Hair follicle dermal papilla cell (primary cell): ENCODE measurements at places on chromosomes 12 and 14. TPM values are rescaled to one million over a fixed set of nuclear protein-coding genes. Genes with fewer than 3 reads are reported as not detected.

GPRC5A gene
- 0.32 and 1.2 TPM in 2 replicates for total RNA-seq

LGALS3 gene
- 311 and 386 TPM in 2 replicates for total RNA-seq

TSPAN19 gene
- total RNA-seq, result not detected in 2 replicates

RAD51AP1 gene
- total RNA-seq, result 1.9 and 2.1 TPM in 2 replicates

GPX2 gene
- total RNA-seq, result not detected in 2 replicates

CPNE6 gene
- total RNA-seq, result not detected in 2 replicates

CCND2 gene
- 2.6 and 2.7 TPM in 2 replicates for total RNA-seq

OR4N5 gene
- total RNA-seq, result not detected in 2 replicates

ZNF84 gene
- 26.6 and 30.8 TPM in 2 replicates for total RNA-seq

TAS2R50 gene
- total RNA-seq, result 4.7 and 7.0 TPM in 2 replicates
